GM12864 (cell line): ENCODE measurements at places on chromosomes 3 and 15.

GRCh38 chr3:82790307-82791097, 1029.1 kb upstream of the GBE1 start:
- DNase-seq: no peak

GRCh38 chr3:124315215-124316033, 323.5 kb upstream of the ROPN1 start:
- peak; percentile 3 for DNase-seq

- DNase-seq: no peak
Measured at GRCh38 chr3:169029674-169030285, 633.7 kb downstream of the MECOM start.

DNA sequence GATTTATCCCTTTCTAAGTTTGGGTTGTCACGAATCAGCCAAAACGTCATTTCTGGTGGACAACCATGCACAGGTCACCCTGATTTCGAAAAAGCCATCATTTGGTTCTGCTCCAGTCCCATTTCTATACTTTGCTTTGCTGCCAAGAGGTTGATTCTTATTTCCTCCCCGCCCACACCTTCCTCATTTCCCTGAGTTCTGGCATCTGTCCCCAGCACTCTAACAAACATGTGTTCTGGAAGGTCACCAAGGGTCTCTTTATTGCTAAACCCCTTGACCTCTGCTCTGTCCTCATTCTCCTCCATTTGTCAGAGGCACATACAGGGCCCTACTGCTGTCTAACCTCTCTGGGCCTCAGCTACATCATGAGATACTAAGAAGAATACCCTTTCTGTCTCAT, 36.4 kb upstream of the PTPRG start:
- DNase-seq: no peak

GRCh38 chr3:129950318-129951046, 24.0 kb upstream of the TRH start:
- DNase-seq: no peak

DNA sequence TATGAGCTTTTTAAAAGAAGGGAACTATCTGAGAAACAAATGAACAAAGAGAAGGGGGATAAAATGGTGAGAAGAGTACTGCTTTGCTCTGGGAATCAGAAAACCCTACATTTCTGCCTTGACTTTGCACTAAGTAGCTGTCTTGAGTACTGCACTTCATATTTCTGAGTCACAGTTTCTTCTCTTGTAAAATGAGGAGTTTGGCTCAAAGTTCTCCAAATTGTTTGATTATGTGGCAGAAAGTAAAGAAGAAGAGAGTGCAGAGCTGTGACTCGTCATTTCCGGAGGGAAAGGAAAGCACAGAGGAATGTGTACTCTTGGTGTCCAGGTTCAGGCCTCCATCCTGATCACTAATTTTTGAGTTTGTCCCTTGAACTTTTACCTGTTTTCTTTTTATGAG, 54.7 kb downstream of the TP63 start:
- DNase-seq: no peak
